ENCODE measurements at places on chromosomes 5 and 9.

DNA sequence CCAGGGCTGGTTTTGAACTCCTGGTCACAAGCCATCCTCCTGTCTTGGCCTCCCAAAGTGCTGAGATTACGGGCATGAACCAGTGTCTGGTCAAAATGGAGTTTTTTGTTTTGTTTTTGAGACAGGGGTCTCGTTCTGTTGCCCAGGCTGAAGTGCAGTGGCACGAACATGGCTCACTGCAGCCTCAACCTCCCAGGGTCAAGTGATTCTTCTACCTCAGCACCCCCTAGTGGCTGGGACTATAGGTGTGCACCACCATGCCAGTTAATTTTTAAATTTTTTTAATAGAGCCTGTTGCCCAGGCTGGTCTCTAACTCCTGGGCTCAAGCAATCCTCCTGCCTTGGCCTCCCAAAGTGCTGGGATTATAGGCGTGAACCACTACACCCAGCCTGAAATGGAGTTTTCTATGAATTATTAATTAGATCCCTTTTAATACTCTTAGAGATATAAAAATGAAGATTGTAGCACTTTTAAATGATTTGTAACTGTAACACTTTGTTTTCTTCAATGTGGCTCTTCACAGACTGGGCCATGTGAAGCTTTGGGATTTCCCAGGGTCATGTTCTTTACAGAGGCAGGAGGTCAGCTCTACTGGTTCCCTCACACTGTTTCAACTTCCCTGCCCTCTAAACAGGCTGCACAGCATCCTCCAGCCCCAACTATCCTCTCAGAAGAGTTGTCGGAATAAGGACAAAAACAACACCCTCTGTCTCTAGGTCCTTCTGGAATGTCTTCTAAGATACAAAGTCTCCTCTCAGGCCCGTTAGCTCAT, 32.7 kb upstream of the SPARC start:
- H3K27ac ChIP-seq = no peak overlapping the region
- DNase-seq = no peak
- H3K27me3 ChIP-seq = no peaks in the 10 kb centered on the region
- no peaks in the 10 kb centered on the region for H3K36me3 ChIP-seq
- peaks cover 6% of the 10 kb centered on the region for H3K4me1 ChIP-seq

DNA sequence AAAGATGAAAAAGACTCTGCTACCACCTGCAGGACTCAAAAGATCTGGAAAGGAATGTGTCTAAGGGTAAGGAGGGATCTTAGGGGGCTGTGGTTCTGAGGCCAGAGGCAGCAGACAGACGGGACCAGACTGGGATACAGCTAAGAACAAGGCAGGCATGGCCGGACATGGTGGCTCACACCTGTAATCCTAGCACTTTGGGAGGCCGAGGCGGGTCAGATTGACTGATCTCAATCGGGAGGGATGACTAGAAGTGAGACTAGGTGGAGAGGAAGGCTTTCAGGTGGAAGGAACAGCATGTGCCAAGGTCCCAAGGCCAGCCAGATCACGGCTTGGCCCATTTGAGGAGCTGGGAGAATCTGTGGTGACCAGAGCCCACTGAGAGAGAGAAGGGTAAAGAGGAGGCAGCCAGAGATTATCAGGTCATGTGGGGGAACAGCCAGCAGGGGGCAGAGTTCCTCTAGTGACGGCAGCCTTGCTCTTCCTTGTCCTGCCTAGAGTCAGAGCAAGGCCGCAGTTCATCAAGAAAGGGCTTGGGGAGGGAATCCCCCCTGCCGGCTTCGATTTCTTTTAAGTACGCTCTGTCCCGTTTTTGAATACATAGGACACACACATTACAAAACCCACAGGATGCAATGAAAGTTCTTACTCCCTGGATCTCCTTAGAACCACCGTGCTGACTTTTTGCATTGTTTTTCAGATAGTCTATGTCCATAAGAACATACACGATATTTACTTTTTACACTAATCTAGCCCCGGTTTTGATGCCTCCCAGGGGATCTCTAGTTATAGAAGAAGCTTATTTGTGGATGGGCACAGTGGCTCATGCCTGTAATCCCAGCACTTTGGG, 2.6 kb upstream of the OLFML2A start:
- no peaks in the 10 kb centered on the region for H3K36me3 ChIP-seq
- H3K4me1 ChIP-seq = peaks cover 12% of the 10 kb centered on the region
- no peaks in the 10 kb centered on the region for H3K27me3 ChIP-seq
- H3K27ac ChIP-seq = no peak overlapping the region
- H3K4me3 ChIP-seq = no peak overlapping the region

- H3K27me3 ChIP-seq = no peaks in the 10 kb centered on the region
- H3K4me3 ChIP-seq = no peak overlapping the region
- no peak overlapping the region for H3K27ac ChIP-seq
- peaks cover 2% of the 10 kb centered on the region for H3K4me1 ChIP-seq
- no peaks in the 10 kb centered on the region for H3K36me3 ChIP-seq
Observed at GRCh38 chr5:142863856-142864255, 93.7 kb downstream of the ARHGAP26 start.

DNA sequence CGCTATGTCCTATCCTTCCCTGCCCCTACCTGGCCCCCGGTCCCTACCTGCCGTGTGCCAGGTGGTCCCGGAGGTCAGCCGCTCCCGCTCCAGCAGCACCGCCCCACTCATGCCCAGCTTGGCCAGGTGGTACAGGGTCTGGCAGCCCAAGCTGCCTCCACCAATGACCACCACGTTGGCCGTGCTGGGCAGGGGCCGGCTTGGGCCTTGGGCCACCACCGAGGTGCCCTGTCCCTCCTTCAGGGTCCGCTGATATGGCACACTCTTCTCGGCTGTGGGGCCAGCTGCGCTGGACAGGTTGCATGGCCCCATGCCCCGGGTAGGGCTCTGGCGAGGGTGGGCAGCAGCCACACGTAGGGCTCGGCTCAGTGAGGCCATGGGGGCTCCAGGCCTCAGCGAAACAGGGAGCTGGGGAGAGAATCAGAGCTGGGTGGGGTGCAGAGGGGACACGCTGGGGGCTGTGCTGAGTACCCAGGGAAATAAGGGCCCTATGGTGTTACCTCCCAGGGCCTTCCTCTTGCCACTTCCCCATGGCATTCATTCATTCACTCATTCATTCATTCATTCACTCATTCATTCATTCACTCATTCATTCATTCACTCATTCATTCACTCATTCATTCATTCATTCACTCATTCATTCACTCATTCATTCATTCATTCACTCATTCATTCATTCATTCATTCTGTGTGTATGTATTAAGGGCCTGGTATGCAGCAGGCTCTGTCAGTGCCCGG, 4.2 kb downstream of the SARDH start:
- no peaks in the 10 kb centered on the region for H3K36me3 ChIP-seq
- no peak for DNase-seq
- H3K27me3 ChIP-seq = no peaks in the 10 kb centered on the region

DNA sequence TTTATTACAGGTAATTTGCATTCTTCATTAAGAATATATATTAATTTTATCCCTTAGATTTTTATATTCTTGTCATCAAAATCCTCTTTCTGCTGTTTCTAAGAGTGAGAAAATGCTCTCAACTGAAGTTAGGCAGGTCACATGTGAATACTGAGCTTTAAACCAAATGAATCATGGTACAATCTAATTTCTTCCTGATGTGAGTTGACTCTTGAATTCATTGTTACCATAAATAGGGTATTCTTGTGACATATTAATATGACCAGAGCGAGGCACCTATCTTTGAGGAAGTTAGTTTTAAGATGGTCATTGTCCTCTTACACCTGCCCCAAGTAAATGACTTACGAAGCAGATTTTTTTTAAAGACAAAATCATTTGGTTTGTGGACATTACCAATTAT, 17.4 kb downstream of the C9orf85 start:
- no peaks in the 10 kb centered on the region for H3K4me1 ChIP-seq
- H3K27ac ChIP-seq = no peak overlapping the region
- H3K4me3 ChIP-seq = no peak overlapping the region
- no peaks in the 10 kb centered on the region for H3K36me3 ChIP-seq

DNA sequence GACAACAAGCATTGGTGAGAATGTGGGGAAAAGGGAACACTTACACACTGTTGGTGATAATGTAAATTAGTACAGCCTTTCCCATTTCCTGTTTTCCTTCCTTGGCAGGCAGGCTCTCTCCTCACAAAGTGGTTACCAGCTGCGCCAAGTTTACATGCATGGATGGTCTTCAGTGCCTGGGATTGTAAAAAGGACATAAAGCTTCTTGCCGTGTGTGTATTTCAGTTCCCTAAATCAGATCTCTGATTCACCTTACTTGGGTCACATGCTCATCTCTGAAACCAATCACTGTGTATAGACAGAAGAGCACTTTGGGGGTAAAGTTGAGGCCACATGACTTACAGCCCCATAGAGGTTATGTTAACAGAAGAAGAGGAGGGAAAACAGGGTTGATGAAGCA, 92.8 kb downstream of the CAVIN4 start:
- H3K36me3 ChIP-seq = no peaks in the 10 kb centered on the region
- peaks cover 2% of the 10 kb centered on the region for H3K4me1 ChIP-seq
- H3K27ac ChIP-seq = no peak overlapping the region
- H3K4me3 ChIP-seq = no peak overlapping the region

GRCh38 chr9:119137479-119137878, 231.8 kb downstream of the BRINP1 start:
- H3K36me3 ChIP-seq = no peaks in the 10 kb centered on the region
- H3K4me3 ChIP-seq = no peak overlapping the region

DNA sequence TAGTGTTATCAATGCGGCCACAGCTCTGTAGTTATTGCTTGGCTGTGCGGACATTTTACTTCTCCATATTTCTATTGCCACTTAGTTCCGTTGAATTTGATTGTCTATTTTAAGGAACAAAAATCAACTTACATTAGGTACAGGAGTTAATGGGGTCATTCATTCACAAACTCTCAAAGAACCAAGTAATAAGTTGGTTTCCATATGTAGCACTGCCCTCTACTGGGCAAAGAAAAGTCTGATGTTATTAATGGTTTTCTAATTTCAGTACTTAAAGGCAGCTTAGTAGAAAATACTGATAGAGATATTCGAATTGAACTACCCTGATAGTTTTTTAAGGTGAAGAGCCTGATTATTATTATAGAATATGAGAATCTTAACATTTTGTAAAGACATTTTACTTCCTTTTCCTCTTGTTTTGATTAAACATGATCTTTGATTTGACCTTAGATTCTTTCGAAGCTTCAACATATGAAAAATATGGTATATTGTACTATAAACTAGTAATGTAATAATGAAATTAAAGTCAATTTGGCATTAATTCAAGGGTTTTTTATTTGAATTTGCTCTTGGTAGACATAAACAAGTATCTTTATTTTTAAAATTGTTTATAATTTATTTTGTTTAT, 119.5 kb upstream of the CTNND2 start:
- H3K4me3 ChIP-seq = no peak overlapping the region
- no peaks in the 10 kb centered on the region for H3K4me1 ChIP-seq
- no peaks in the 10 kb centered on the region for H3K36me3 ChIP-seq
- DNase-seq = peak; percentile 30
- H3K27ac ChIP-seq = no peak overlapping the region

GRCh38 chr9:134630861-134631260, 10.7 kb upstream of the COL5A1 start:
- H3K27me3 ChIP-seq = no peaks in the 10 kb centered on the region
- H3K36me3 ChIP-seq = no peaks in the 10 kb centered on the region
- H3K4me1 ChIP-seq = peaks cover 2% of the 10 kb centered on the region
- no peak overlapping the region for H3K27ac ChIP-seq

DNA sequence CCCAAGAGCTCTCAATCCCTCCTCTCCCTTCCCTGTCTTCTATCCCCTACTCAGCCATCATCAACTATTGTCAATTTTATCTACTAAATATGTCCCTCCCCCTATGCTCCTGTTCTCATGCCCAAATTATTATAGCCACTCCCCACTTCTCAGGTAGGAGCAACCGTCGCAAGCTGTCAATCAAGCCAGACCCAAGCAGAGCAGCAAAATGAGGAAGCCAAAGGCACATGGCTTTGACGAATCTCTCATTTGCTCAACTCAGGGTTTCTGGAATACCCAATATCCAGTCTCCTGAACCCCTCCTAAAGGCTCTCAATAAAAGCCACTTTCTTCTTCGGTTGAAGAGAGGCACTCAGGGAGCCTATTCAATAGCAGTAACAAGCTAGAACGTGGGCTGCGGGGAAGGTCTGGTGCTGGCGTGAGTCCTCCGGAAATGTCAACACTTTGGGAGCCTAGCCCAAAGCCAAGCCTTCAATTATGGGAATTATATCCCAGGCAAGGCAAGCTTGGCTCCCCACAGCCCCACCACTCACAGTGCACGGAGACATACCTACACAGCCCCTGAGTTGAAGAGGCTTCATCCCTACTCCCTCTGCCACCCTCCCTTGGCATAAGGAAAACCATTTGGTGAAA, 47.7 kb downstream of the SIL1 start:
- H3K4me3 ChIP-seq = no peak overlapping the region
- no peak for DNase-seq
- H3K4me1 ChIP-seq = no peaks in the 10 kb centered on the region
- no peak overlapping the region for H3K27ac ChIP-seq

DNA sequence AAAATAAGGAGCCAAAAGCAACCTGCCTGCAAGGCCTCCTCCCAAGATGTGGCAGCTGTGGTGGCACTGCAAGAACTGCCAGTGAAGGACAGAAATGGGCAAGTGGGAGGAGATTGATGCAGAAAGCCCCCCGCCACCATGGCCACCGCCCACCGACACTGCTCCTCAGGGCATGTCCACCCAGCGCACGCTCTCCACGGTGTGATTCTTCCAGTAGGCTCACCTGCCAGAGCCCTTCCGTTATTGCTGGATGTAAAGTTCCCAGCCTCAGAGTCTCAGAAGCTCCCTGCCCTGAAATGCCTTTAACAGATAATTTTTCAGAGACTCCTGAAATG, 155.2 kb upstream of the PHYKPL start:
- H3K27ac ChIP-seq = no peak overlapping the region
- DNase-seq = no peak
- H3K27me3 ChIP-seq = no peaks in the 10 kb centered on the region
- peaks cover 36% of the 10 kb centered on the region for H3K4me1 ChIP-seq

DNA sequence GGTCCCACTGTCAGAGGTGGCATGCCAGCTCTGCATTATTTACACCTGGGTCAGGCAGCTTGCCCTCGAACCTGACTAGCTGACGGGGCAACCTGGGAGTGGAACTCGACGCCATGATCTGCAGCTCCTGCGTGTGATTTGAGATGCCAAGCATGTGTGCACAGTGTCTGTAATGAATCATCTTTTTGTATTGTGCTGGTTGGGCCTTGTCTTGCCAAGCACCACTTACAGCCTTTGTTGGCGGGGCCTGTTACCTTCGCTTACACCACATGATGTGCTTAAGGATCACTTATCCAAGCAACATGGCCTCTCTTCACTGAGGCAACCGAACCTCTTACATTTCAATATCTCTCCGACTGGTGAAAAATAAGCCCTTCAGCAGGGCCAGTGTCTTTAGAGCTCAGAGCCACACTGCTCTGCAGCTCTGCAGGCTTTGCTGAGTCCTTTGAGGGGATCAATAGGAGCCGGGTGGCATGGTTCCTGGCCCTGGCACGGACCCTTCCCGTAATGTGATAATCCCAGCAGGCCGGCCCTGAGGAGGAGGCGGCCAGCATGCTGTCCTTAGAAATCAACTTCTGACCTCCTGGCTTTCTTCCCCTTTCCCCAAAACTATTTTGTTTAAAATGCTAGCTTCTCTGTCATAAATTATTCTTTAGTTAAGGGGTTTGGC, 297.7 kb upstream of the CD180 start:
- H3K27ac ChIP-seq = no peak overlapping the region
- H3K4me1 ChIP-seq = no peaks in the 10 kb centered on the region
- no peaks in the 10 kb centered on the region for H3K36me3 ChIP-seq
- no peaks in the 10 kb centered on the region for H3K27me3 ChIP-seq

- no peak overlapping the region for H3K27ac ChIP-seq
- H3K4me3 ChIP-seq = no peak overlapping the region
- DNase-seq = no peak
- no peaks in the 10 kb centered on the region for H3K27me3 ChIP-seq
- no peaks in the 10 kb centered on the region for H3K36me3 ChIP-seq
Observed at GRCh38 chr5:90356622-90357021, 52.9 kb downstream of the CETN3 start.
